T-helper 2 cell treated with Interferon-gamma antibody and Interleukin-4, amounts not matched to agents 5 μg/mL and 100 μg/mL, for 36 hours (primary cell): ENCODE measurements at places on chromosomes 2 and 18.

GRCh38 chr2:158716121-158716791 is 78.9 kb upstream of the DAPL1 start:
- DNase-seq = no peak

DNA sequence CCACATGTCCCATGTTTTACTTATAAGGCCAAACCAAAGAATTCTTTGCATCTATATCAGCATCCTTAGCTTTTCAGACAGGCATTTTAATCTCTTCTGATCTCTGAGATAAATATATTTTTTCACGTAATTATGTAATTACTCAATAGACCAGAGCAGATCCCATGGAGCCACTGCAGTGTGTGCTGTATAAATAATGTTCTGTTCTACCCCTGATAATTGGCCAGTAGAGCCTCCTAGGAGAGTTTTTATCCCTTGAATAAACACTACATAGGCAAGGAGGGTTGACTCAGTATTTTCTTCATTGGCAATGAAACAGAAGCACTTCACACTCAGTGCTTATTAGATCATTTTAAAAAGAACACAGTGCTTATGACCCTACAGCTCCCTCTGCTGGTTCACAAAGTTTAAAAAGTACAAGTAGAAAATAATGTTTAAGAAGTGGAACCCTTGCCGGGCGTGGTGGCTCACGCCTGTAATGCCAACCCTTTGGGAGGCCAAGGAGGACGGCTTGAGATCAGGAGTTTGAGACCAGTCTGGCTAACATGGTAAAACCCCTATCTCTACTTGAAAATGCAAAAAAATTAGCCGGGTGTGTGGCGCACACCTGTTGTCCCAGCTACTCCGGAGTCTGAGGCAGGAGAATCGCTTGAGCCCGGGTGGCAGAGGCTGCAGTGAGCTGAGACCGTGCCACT is 91.9 kb downstream of the PPP1R1C start:
- peak; percentile 5 for DNase-seq

DNA sequence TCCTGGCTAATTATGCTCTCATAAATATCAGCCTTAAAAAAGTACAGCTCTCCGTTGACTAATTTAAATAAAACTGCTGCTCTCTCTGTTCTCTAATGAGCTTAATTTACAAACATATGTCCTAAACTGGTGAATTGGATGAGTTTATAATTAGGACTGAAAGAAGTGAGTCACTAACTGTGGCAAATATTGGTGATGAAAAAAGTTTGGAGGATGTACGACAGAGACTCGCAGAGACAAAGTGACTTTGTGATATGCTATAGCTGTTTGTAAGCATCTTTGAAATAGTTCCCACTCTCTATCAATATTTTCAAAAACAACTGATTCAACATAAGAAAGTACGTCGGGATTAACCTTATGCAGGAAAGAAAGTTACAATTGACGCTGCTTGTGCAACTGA is 138.9 kb upstream of the TMEFF2 start:
- DNase-seq = no peak

DNA sequence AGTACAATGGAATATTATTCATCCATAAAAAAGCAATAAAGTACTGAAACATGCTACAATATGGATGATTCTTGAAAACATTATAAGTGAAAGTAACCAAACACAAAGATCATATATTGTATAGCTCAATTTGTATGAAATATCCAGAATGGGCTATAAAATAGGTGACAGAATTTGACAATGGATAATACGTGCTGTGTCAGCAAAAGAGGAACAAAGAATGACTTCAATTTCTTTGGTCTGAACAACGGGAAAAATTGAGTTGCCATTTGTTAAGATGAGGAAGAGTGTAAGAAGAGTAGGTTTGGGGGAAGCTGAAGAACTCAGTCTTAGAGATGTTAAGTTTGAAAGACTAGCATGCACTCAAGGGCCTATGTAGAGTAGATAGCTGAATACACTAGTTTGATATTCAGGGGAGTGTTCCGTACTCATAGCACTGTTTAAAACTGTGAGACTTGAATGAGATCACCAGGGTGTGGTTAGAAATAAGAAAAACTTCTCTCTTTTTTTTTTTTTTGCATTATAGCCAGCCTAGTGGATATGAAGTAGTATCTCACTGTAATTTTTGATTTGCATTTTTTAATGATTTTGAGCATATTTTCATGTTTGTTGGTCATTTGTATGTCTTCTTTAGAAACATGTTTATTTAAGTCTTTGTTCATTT is 213.6 kb downstream of the NR4A2 start:
- no peak for DNase-seq

GRCh38 chr2:241794250-241794823 is 14.7 kb upstream of the NEU4 start:
- DNase-seq = peak; percentile 0

GRCh38 chr2:206863716-206864115 is 75.6 kb upstream of the CPO start:
- no peak for DNase-seq

DNA sequence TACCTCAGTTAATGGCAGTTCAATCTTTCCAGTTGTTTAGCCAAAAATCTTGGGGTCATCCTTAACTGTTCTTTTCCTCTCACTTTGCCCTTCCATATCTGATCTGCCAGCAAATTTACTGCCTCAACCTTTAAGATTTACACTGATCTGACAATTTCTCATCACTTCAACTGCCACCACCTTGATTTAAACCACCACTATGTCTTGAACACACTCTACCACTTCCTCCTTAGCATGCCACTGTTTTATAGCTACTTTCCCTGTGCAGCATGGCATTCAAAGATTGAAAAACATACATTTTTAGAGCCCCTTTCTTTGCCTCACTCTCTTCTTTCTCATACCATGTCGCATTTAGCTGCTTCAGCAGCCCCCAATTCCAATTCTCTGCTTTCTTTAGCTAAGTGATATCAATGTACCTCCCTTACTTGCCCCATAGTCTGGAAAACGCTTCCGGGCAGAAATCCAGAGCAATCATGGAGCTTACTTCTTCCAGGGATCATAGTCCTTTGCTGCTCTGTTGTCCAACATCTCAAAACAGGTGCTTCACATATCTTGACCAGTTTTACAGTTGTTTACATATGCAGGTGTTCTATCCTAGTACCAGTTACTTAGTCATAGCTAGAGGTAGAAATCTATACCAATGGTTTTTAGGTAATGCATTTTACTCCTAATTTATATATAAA is 10.9 kb downstream of the PGAP1 start:
- DNase-seq = no peak

DNA sequence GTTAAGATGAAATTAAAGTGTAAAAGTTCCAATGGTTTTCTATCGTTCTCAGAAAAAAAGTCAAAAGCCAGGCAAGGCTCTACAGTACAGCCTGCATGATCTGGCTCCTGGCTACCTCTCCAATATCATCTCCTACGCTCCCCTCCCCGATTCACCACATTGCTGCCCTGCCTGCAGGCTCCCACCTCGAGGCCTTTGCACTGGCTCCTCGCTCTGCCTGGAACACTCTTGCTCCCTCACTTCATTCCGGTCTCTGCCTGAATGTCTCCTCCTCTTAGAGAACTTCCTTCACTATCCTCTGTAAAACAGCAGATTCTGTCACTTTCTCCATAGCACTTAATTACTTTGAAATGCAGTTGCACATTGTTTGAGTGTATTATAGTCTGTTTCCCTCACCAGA is 72.5 kb downstream of the KLF7 start:
- DNase-seq = no peak

GRCh38 chr2:136013955-136014354 is 28.5 kb upstream of the DARS1 start:
- DNase-seq = no peak
